Posterior cingulate gyrus (tissue), 11 donors: ENCODE measurements at places on chromosomes 2 and 18.

- DNase-seq, result no peak
Observed at GRCh38 chr2:183079139-183079775, 710 bp downstream of the DUSP19 start.

- no peak for DNase-seq
Observed at GRCh38 chr2:169525434-169525833, 15.9 kb downstream of the KLHL41 start.

- no peak for DNase-seq
Observed at GRCh38 chr2:25313711-25314513, 27.8 kb downstream of the DNMT3A start.

GRCh38 chr2:95350368-95350767 lies 52.1 kb upstream of the FAHD2A start:
- no peak for DNase-seq

DNA sequence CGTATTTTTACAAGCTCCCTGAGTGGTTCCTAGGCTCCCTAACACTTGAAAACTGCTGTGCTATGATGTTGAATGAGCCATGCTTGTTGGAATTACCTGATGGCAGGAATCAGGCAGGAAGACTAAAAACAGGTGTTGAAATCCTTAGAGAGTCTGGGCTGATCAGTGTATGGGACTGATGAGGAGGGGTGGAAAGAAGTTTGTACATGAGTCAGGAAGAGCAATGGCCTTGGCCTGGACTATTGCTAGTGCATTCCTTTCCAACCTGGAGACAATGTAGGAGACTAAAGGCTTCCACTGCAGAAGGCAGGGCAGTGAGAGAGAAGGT lies 25.0 kb upstream of the TMBIM1 start:
- DNase-seq, result no peak

- DNase-seq, result no peak
Observed at GRCh38 chr2:176124110-176124946, 1.8 kb downstream of the HOXD9 start.

DNA sequence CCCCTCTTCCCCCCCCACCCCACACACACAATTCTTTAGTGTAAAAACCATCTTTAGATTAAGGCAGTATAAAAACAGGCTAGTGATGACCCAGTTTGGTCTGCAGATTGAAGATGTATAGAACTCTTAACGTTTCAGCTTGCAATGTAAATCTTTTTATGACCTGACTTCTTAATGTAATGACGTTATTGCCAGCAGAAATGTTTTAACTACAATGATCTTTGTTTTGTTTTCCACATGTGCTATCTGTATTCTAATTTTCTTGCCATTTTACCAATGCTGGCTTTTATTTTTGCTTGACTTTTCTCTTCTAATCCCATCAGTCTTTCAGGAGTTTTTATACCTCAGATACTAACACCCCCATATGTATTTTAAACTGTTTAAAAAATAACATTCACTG lies 25.2 kb downstream of the AGFG1 start:
- no peak for DNase-seq

- DNase-seq, result no peak
Observed at GRCh38 chr2:57080035-57080434, 896.2 kb downstream of the CCDC85A start.

GRCh38 chr18:26286008-26286407 lies 59.8 kb downstream of the TAF4B start:
- DNase-seq, result no peak

DNA sequence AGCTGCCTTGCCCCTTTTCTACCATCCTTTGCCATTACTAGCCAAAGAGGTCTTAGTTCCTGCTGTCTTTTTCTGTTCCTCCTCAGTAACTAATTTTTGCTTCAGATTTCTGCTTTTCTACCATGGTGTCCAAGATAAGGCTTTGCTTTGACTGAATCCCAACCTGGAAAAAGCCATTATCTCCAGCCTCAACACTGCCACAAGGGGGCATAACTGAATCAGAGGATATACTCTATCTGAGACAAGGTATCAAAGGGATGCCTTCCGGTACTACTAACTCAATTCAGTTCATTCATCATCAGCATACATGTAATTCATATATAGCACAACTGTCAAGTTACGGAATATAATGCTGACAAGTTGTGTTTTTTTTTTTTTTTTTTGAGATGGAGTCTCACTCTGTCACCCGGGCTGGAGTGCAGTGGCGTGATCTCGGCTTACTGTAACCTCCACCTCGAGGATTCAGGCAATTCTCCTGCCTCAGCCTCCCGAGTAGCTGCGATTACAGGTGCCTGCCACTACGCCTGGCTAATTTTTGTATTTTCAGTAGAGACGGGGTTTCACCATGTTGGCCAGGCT lies 11.4 kb downstream of the OSGEPL1 start:
- DNase-seq, result no peak

- no peak for DNase-seq
Observed at GRCh38 chr2:163173591-163173990, 335.0 kb upstream of the KCNH7 start.

DNA sequence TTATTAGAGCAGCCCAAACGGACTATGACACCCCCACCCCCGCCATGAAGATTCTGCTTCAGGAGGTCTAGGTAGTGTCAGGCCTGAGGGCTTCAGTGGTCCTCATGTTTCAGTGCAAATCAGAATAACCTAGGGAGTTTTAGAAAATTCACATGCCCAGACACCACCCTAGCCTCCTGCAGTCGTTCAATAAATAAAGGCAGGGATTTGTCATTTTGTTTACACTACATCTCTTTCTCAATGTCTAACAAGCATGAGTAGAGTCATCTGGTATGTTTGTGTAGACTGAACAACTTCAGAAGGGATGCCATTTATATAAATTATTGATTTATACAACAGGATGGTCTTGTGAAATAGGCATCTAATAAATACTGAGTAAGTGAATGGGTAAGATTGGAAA lies 112.1 kb upstream of the SERPINE2 start:
- no peak for DNase-seq

GRCh38 chr2:240358080-240358479 lies 77.4 kb upstream of the GPC1 start:
- peak; percentile 67 for DNase-seq

GRCh38 chr2:28413899-28414295 lies 21.2 kb downstream of the FOSL2 start:
- DNase-seq, result no peak

DNA sequence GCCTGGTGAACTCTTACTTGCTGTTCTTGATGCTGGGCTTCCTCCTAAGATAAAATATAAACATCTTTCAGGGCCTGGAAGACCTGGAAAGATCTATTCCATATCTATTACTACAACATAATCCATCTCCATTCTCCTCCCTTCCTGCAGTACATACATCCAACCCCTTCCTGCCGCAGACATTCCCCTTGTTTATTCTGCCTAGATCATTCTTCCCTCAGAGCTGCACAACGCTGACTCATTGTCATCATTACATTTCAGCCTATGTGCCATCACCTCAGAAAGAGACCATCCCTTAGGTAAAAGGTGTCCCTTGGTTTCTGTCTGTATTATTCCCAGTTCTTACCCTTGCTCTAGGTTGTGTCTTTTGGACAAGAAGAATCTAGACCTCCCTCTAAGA lies 2.5 kb upstream of the CDH7 start:
- DNase-seq, result no peak

DNA sequence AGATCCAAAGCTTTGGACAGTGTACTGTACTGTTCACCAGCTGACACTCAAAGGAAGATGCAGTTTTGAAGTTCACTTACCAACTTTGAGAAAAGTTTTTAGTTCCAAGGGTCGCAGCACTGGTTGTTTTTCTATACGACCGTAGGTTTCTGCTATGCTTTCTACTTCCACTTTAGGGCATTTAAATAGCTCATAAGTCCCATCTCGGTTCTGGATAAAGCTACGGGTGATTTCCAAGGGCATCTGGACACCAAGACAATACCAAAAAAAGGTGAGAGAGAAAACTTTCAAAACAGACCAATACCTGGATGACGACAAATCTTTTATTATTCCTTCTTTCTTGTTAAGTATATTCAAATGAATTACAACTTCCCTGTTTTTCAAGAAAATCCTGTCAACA lies 30.3 kb downstream of the C2orf42 start:
- no peak for DNase-seq

- DNase-seq, result no peak
Observed at GRCh38 chr2:132730611-132731010, 60.6 kb upstream of the LYPD1 start.

GRCh38 chr2:111035830-111036441 lies 84.8 kb upstream of the BCL2L11 start:
- no peak for DNase-seq

DNA sequence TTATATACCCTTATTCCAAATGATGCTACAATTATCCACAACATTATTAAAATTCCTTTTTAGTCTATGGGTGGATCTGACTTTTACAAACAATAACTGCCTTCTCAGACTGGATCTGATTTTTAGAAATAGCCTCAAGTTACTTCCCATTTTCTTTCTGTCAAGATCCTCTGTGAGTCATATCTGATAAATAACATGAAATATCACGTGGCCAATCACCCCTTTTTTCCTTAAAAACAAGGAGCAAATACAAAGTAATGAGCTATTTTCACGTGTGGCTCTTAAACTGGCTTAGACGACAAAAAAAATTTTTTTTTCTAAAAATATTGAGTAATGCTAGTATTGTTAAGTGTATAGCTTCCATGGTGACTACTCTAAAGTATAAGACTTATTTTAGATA lies 6.7 kb downstream of the PELI1 start:
- DNase-seq, result no peak

GRCh38 chr2:197164141-197164754 lies 146.3 kb downstream of the ANKRD44 start:
- DNase-seq, result peak; percentile 20

DNA sequence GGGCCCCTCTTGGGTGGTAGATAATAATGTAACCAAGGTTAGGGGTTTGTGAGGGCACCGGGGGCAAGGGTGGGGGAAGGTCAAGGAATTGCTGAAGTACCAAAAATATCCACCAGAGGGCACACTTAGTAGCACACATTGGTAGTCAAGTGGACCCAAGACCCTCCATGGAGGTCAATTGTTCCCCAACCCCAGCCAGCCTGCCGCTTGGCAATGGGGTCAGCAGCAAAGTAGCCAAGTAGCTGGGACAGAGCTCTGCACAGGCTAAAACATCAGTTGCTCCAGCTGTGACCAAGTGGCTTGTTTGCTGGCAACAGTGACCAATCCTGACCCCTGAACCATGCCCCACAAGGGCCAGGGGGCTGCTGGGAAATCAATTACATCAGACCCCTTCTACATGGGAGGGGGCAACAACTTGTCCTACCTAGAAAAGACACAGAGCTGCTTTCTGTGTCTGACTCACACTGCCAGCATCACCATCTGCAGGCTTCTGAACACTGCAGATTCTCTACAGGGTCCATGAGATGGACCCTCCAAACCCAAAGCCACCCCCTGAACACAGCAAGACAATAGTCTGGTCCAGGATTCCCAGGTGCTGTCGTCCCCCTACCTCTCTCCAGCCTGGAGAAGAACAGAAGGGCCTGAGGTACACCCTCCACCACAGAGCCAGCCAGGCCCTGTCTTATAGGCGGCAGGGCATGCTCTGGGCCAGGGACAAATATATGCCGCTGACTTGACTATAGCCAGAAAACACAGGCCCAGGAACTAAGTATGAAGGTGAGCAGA lies 76.0 kb downstream of the EMX1 start:
- DNase-seq, result no peak

DNA sequence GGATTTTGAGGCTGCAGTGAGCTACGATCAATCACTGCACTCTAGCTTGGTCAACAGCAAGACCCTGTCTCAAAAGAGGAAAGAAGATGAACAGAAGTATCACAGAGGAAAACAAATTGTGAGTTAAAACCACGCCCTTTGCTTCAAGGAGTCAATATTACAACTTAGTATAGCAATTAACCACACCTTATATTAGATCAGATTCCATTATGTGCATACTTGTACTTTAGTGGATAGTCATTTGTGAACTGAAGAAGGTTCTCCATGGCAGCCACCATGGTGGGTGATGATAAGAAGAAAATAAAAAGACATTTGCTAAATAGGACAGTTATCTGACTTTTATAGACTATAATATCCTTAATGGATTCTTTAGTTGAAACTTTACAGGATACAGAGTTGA lies 72.3 kb upstream of the EFEMP1 start:
- DNase-seq, result no peak

DNA sequence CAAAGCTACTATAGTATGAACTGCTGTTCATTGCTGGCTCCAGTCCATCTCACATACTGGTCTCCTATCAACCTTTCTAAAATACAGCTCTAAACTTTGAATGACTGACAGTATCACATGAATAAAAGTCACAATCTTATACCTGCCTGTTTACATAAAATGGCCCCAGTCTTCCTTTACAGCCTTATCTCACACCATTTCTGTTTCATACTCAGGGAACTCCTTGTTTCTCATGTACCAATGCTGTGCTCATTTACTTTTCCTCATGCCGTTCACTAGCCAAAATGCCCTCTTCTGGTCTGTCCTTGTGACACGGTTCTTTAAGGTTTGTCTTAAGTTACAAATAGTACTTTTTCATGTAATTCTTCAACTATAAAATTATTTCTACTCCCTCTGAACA lies 6.2 kb downstream of the ATP5MC3 start:
- no peak for DNase-seq

DNA sequence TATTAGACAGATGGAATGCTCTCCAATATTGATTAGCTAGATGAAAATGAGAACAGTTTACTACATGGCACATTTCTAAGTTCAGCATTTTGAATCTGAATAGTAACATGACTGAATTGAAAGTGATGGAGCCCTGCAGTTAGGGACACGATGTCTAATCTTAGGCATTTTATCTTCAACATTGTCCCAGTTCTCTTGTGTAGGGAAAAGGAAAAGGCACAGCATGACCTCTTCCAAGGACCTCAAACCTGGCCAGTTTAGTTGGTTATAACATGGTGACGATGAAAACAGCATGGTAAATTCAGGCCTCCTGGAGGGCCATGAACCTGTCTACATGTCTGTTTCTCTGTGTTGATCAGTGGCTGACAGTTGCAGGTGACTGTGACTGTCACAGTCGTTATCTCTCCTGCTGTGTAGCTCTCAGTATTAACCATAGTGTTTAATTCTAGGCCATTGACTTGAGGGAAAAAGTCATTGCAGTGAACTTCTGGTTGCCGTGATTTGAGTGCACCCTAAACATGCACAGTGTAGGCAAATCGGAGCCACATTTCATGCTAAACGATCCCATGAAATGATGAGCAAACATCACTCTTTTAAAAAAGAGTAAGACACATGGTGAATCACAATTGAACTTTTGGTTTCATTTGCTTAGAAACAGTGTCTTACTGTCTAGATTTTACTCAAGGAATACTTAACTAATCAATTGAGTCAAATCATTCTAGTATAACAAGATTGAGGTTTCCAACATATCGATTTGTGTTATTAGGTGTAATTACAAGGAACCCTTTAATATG lies 129.7 kb downstream of the PHLPP1 start:
- DNase-seq, result no peak
